Esophagus muscularis mucosa (tissue), 4 donors: ENCODE measurements at places on chromosomes 11 and 22.
A peak's percentile ranks its signal among the peaks of the same experiment; 100 is the strongest.

- DNase-seq, result no peak
Observed at GRCh38 chr11:37533087-37533486, 935.1 kb upstream of the RAG2 start.

DNA sequence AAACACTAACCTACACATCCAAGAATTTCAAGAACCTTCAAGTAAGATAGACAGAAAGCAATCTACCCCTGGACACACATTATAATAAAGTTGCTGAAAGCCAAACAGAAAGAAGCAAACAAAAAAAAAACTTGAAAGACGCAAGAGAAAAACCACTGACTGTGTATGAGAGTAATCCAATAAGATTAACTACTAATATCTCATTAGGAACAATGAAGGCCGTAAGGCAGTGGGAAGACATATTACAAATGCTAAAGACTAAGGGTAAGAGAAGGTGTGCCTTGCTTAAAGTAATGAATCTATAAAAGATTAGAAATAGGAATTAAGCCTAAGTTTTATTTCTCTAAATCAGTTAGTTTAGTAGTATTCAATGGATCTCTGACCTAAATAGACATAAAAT, 1109.1 kb downstream of the JRKL start:
- DNase-seq, result no peak

- DNase-seq, result no peak
Observed at GRCh38 chr22:46815559-46815895, 53.1 kb downstream of the TBC1D22A start.

- peak; percentile 45 for DNase-seq
Observed at GRCh38 chr11:94315664-94316063, 11.3 kb downstream of the IZUMO1R start.

DNA sequence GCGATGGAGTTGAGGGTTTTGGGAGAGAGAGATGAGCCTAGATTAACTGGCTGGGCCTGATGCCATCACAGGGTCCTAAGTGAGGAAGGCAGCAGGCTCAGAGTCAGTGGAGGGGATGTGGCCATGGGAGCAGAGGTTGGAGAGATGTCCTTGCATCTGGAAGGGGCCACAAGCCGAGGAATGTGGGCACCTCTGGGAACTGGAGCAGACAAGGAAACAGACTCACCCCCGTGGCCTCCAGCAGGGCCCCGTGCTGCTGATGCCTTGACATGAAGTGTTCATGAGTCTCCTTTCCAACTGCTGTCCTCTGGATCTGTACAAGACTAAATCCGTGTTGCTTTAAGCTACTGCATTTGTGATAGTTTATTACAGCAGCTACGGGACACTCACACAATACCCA, 49.2 kb downstream of the SHISAL1 start:
- DNase-seq, result no peak

GRCh38 chr11:120719348-120719747, 207.8 kb downstream of the GRIK4 start:
- no peak for DNase-seq
